Central memory CD8-positive, alpha-beta T cell (primary cell): ENCODE measurements at places on chromosomes 3 and 15.

DNA sequence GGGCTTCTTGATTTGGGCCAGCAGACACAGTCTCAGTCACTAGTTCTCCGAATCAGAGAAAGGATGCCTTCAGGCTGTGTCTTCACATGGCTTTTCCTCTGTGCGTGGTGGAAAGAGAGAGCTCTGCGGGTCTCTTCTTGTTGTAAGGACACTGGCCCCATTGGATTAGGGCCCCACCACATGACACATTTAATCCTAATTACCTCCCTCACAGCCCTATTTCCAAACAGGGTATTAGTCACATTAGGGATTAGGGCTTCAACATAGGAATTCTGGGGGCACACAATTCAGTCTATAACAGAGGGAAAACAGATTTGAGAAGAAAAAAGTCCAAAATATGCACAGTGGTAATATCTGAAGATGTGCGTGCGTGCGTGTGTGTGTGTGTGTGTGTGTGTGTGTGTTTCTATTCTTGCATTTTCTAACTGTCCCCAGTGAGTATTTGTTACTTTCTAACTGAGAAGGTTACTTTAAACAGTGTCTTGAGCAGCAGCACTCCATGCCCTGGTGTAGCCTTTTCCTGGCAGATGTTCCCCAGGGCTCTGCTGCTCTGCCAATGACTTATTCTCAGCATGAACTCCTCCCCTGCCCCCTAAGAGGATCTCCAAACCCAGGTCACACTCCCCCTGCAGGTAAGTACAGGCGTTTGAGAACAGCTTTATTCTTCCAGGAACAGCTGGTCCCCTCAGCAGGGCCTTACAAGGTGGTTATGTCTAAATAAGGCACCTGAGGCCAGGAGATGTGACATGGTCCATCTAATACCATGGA, 72.9 kb downstream of the RPL39L start:
- DNase-seq: no peak

- peak; percentile 61 for DNase-seq
These were observed 758 bp downstream of the SELENOK start for GRCh38 chr3:53890726-53891475.

GRCh38 chr3:178088963-178089362, 447.3 kb upstream of the KCNMB2 start:
- DNase-seq: no peak

GRCh38 chr15:88166082-88166993, 90.2 kb downstream of the NTRK3 start:
- DNase-seq: no peak

GRCh38 chr15:77497110-77497737, 76.5 kb downstream of the HMG20A start:
- no peak for DNase-seq

DNA sequence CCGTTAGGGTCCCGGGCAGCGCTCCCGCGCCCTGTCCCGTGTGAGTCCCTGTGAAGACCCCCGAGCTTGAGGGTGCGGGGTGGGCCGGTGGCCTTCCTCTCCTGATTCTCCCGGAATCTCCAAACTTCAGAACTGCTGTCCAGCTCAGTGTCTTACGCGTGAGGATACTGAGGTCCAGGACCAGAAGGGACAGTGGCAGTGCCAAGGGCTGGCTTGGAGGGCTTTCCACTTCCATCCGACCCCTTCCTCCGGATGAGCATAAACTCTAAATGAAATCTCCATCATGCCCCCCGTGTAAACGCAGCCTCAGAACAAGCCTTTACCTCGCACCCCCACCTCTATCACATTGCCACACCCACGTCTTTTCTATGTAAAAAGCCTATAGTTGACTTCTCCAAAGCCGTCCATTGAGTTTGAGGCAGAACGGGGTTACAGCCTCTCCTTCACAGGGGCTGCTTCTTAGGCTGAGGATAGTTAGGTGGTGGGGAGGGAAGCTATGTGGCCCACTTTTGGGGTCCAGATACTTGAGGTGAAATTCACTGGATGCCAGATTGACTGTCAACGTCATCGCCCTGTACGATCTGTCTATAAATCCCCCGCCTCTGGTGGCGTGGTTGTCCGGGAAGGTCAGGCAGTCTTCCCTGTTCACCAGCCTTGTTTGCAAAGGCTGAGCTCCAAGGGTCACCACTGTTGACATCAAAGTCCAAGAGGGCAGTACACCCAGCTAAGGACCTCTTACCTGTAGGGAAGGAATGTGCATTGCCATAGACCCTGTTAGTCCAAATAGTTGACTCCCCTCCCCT, 1.1 kb downstream of the EDEM1 start:
- DNase-seq: peak; percentile 24

- no peak for DNase-seq
These were observed 22.8 kb downstream of the EFCC1 start for GRCh38 chr3:129023909-129024308.

GRCh38 chr15:51288143-51289065, 50.0 kb downstream of the CYP19A1 start:
- DNase-seq: no peak

- no peak for DNase-seq
These were observed at the start of gene KIF7 for GRCh38 chr15:89654847-89655805. KIF7 (minus strand) TSS chr15:89655467; CDS start chr15:89652930, 2,537 bp downstream.

GRCh38 chr3:1446531-1446930, 353.7 kb downstream of the CNTN6 start:
- no peak for DNase-seq

GRCh38 chr15:66698318-66698961, 3.6 kb upstream of the SMAD6 start:
- DNase-seq: no peak

DNA sequence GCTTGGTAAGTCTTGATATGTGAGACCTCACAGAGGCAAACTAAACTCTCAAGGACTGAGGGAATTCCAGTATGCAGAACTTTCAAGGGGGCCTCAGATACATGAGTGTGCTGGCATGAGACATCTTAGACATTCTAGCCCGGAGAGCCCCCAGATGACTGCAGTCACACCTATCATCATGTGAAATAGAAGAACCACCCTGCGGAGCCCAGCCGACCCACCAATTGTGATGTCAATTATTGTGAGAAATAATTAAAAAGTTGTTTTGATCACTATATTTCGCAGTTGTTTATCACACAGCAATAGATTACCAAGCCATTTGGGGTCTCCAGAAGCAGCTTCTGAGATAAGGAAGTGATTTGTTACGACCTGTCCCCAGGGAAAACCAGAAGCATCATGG, 55.3 kb upstream of the CD47 start:
- DNase-seq: no peak

DNA sequence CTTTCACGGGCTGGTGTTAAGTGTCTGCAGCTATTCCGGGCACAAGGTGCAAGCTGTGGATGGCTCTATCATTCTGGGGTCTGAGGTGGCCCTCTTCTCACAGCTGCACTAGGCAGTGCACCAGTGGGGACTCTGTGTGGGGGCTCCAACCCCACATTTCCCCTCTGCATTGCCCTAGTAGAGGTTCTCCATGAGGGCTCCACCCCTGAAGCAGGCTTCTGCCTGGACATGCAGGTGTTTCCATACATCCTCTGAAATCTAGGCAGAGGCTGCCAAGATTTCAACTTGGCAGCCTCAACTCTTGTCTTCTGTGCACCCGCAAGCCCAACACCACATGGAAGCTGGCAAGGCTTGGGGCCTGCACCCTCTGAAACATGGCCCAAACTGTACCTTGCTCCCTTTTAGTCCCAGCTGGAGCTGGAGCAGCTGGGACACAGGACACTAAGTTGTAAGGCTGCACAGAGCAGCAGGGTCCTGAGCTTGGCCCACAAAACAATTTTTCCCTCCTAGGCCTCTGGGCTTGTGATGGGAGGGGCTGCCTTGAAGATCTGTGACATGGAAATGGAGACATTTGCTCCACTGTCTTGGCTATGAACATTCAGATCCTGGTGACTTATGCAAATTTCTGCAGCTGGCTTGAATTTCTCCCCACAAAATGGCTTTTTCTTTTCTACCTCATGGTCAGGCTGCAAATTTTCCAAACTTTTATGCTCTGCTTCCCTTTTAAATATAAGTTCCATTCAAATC, 6.0 kb upstream of the RPL39L start:
- DNase-seq: no peak

DNA sequence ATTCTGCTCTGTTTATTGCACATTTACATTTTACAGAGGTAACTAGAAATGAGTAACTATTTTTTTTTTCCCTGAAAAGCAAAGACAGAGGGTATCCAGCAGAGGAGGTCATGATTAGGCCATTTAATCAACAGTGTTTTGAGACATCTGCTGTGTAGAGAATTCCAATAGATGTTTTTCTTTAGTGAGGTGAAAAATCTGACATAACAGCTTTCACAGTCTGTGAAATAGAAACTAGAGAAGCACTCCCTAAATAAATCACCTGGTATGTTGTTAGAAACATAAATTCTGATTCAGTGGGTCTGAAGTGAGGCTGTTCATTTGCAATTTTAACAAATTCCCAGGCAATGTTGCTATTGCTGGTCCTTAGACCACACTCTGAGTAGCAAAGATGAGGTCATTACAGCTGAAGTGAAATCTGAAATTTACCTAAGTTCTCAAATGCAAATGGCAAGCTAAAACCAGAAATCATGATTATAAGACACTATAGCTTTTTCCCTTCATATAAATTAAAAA, 329.2 kb upstream of the LRRC3B start:
- DNase-seq: no peak

DNA sequence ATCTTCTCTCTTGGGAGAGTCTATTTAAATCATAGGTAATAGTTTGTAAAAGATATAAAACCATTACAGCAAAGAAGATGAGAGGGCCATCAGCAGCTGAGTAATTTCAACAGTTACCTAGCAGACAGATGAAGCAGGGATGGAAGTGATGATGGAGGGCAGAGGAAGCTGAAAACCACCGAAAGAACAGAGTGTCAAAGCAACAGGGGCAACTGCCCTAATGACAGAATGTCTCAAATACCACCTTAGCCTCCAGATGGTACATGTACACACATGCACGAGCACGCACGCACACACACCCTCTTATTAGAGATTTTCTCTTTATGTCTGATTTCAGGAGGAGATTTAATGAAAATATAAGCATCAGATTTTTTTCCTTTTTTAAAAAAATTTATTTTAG, 64.5 kb downstream of the NEDD4 start:
- no peak for DNase-seq

DNA sequence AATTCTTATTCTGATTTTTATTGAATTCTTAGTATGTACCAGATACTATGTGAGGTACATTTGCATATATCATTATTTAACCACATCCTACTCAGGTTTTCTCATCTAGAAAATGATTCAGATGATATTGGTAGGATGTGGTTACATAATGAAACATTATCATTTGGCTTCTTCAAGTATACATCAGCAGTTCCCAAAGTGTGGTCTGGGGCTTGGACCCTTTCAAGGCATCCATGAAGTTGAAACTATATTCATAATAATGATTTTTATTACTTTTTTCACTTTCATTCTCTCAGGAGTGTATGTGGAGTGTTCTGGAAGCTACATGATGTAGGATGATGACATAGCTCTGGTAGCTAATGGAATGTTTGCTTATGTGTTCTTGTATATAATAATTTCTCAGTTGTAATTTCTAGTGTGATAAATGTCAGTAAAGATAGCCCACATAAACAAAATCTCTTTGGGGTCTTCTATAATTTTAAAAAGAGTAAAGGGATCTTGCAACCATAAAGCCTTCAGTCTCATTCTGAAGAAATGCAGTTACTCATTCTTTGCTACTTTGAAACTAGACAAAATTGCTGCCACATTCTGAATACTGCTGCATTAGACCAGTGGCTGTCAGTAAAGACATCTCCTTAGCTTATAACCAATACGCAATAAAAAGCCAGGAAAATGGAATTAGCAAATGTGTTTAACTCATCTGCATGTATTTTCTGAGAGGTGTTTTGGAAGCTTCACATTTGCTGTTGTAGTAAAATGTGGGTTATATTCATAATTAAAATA, 95.8 kb downstream of the PPARG start:
- no peak for DNase-seq

DNA sequence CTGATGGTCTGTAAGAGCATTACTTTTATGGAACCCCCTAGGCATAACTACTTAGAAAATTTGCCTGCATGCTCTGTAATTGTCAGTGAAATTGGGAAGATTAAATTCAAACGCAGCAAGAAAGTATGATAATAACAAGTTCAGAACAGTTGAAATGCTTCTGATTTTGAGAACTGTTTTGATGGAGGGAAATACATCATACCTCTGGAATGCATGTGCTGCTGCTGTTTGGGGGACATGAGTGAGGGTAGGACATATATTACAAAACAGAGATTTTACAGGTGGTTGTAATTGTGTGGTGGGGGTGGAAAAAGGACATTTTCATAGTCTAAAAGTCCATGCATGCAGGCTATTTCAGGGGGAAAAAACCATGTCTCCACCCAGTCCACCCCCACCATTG, 135.0 kb upstream of the DPH6 start:
- DNase-seq: no peak

GRCh38 chr3:76570436-76571057, 469.4 kb upstream of the ROBO2 start:
- DNase-seq: no peak

GRCh38 chr3:45269952-45270351, 43.9 kb upstream of the TMEM158 start:
- DNase-seq: no peak

DNA sequence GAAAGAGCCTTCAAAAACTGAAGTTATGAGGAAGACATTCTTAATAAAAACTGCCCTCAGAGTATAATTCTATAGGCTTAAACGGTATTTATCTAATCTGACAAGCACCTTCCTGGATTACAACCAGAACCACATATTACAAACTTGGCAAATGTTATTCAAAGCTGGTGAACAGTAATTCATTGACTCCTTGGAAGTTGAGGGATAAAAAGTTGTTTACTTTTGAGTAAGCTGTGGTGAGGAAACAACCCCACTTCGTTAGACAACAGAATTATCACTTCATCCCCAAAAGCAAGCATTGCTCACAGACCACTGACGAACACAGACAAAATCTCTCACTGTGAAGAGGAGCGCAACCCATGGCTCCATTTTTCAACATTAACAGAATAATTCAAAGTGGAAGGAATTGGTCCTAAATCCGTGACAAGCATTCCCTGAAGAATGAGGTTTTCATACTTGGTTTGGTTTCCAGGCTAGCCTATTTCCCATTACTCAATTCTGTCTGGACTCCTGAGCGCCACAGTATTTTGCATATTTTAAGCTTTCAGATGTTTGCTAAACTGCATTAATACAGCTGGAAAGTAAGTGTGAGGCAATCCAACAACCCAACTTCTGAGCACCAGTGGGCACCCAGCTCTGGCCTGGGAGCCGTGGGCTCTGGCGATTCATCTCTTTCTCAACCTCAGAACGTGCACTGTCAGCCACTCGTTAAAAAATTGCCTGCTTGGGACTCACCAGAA, 32.7 kb downstream of the LRIG1 start:
- no peak for DNase-seq

GRCh38 chr15:70491201-70491621, 272.1 kb downstream of the UACA start:
- DNase-seq: no peak
